Right cardiac atrium (tissue), 5 donors: ENCODE measurements at places on chromosomes 3 and 15. TPM values are rescaled to one million over a fixed set of nuclear protein-coding genes. Genes with fewer than 3 reads are reported as not detected.

DNA sequence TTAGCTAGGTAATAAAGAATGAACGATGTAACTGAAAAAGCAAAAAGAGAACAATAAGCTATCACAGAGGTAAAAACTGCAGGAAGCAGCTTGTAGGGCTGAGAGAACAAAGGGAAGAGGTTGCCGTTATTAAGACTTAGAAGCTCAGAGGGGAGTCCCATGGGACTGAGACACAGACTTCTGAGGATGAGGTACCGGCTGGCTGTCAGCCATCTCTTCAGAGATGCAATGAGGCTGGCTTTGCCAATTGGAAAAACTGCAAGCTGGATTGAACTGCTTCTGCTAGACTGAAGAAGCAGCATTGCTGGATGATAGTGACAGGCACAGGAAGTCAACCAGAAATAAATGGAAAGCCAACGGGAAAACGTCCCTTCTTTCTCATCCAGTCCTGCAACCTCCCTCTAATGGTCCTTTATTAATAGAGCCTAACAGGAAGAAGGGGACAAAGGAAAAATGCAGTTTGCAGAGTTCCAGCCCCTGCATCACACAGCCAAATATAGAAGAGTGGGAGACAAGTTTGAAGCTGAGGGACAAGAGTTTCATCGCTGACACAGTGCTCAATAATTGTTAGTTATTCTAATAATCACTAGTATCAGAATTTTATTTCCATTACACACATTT, 21.1 kb upstream of the KLHL6 start:
- no peak for DNase-seq

GRCh38 chr3:185976100-185976499, 38.3 kb upstream of the TRA2B start:
- DNase-seq, result no peak

GRCh38 chr15:83846847-83847246, 192.9 kb downstream of the ADAMTSL3 start:
- DNase-seq, result no peak

PRTG gene
- total RNA-seq, result 0.60 TPM

LEKR1 gene
- total RNA-seq, result 1.5 TPM

DNA sequence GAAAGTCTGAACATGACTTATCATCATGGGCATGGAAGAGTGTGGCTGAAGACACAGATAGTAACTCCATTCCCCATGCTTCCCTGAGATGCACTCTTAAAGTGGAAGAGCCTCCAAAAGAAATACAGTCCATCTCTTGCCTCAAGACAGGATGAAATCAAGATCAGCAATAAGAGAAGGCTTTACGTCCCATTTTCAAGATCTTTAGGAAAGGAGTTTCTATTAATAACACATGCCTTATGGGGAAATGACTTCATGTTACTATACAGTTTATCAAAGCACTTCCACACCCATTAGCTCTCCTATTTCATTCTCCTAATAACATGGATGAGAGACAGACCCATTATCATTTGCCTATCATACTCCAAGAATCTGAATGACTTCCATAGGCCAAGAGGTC, 6.1 kb upstream of the KBTBD12 start:
- DNase-seq, result no peak

GRCh38 chr15:25789616-25789999, 73.5 kb downstream of the ATP10A start:
- DNase-seq, result no peak

TMC3 gene
- total RNA-seq, result not detected

GRCh38 chr3:150023239-150023636, 52.5 kb upstream of the PFN2 start:
- DNase-seq, result no peak

- DNase-seq, result no peak
Measured at GRCh38 chr3:140233702-140234101, 298.7 kb downstream of the CLSTN2 start.

HYAL1 gene
- total RNA-seq, result 17.8 TPM

DNA sequence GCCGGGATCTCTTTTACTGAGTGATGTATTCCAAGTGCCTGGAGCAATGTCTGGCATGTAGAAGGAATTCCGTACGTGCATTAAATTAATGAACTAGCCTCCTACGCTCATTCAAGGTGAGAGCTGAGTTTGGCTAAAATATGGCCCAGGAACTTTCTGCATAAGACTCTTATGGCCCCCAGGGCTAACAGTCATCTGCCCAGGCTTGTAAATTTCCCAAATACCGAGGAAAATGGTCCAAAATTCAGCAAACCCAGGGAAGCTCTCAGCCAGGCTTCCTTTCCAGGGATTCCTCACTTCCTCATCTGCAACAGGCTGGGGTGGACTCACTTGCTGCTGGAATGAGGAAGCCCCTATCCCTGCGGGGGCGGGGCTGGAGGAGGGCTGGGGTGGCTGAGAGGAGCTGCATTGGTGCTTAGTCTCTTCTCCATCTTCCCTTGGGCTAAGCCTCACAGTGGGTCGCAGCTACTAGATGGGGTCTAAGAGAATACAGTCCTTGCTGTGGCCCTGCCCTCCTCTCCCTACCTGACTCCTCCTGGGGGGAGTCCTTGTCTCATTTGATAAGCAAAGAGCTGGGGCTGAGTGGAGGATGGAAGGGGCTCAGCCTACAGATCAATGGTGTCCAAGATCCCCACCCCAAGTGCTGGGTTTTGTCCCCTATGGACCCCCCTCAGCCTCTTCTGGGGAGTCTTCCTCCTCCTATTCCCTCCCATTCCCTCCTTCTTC, 28.5 kb upstream of the APOD start:
- DNase-seq, result no peak

GRCh38 chr3:98501863-98502576, 4.5 kb downstream of the OR5K2 start:
- DNase-seq, result no peak

- DNase-seq, result peak; percentile 77
Measured at GRCh38 chr15:100879464-100880138, at the start of gene ALDH1A3. Gene ALDH1A3, plus strand, starts transcription at chr15:100879831. Its CDS starts 77 bp downstream, at chr15:100879908.
